ENCODE measurements at places on chromosomes 13 and 19.

GRCh38 chr13:114121496-114122126, 10.8 kb downstream of the RASA3 start:
- DNase-seq, result no peak

DNA sequence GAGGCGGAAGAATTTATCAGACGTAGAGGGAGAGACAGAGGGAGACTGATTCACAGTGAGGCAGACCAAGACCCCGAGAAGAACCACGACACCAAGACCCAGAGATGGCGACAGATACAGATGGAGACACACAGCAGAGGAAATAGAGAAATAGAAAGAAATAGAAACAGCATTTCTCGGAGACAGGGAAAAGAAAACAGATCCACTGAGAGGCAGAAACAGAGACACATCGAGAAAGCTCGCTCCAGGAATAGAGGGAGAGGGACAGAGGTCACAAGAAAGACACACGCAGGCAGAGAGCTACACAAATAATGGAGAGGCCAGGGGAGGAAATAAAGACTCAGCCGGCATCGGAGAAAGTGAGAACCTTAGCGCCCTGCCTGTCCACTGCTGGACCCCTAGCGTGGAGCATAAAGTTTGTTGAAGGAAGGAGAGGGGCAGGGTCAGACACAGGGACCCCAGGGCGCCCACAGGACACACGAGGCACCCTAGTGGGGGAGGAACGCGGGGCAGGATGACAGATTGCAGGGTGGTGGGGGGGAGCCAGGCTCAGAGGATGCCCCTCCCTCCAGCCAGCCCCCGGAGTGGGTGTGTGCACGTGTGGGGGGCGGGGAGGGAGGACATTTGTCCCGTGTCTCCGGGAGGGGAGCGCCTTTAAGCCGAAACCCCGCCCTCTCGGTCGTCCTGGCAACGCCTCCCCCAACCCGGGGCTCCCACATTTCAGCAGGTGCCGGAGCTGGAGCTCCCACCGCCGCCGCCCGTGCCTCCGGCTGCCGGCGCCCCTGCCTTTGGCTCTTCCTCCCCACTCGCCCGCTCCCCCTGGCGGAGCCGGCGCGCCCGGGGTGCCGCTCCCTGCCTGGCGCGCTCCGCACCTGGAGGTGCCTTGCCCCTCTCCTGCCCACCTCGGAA, at the start of gene PRKCG:
PRKCG (plus strand) TSS at position 716 of the 909 bp plus-strand sequence. CDS start 298 bp downstream, outside the sequence.
- peak; percentile 77 for DNase-seq

DNA sequence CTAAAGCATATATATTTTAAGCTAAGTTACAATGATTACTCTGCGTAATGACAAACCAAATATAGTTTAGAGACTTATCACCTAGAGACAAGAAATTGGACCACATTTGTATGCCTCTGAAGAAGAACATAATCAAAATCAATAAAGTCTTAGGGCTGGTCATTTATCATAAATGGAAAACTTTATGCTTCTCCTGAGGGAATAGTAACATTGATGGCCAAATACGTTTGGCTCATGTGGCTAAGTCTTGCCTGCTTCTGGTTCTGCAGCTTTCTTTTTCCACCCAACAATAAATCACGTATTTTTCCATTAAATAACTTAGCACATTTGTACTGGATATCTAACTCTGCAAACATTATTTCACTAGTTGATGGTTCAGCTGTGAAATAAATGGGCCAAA, 458.4 kb downstream of the SLITRK1 start:
- no peak for DNase-seq

DNA sequence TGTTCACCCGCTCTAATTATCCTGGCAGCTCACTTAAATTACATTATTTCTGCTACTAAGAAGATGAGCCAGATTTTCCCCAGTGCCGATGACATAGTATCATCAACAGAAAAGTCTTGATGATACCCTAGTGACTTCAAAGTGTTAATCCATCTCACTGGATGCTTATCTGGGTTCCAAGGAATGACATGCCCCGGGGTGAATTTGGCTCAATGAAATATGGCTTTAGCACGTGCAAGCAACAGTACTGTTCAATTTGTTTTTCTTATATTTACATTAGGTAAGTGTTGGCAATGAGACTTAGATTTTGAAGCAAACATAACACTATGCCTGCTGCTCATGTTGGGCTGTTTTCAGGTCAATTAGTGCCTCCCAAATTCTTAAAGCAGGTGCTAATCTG, 548.2 kb upstream of the SLITRK1 start:
- DNase-seq, result no peak

DNA sequence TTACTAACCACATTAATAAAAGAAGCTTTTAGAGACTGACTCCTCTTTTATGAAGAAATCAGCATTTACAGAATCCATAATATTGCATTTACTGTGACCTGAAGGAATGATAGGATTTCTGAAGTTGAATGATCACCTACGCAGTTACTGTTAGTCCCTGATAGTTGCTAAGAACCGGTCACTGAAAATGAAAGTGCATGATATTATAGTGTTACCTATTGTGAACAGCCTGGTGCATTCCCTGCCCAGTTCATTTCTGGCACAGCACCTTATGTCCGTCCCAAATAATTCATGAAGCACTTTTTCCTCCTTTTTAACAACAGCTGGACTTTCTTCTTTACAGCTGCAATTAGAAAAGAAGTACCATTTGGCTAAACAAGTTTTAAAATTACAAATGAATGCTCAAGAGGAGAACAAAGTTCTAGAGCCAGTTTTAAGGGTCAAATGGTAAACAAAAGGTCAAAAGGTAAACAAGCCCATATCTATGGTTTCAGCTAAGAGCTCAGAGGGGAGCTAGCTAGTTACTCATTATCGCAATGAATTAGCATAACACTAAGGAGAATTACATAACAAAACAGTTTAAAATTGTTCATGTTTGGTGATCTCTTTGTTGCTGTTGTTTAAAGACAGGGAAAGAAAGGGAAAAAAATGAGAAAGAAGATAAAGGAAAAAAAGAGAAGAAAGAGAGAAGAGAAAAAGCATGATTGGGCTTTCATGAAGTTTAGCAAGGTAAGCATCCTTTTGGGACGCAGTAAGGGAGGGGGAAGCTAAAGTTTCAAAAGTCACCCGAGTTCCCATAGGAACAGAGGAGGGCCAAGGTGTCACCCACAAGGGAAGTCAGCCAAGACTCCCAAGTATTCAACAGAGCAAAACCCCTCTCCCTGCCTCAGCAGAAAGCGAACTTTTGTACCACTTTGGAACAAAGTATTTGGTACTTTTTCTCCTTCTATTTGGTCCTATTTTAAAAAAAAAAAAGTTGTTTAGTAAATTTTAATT, 50.2 kb downstream of the FLT3 start:
- peak; percentile 54 for DNase-seq
